Activated naive CD4-positive, alpha-beta T cell treated with anti-CD3 and anti-CD28 coated beads for 36 hours (primary cell): ENCODE measurements at places on chromosomes 7 and 10. TPM values are rescaled to one million over a fixed set of nuclear protein-coding genes. Genes with fewer than 3 reads are reported as not detected.

DNA sequence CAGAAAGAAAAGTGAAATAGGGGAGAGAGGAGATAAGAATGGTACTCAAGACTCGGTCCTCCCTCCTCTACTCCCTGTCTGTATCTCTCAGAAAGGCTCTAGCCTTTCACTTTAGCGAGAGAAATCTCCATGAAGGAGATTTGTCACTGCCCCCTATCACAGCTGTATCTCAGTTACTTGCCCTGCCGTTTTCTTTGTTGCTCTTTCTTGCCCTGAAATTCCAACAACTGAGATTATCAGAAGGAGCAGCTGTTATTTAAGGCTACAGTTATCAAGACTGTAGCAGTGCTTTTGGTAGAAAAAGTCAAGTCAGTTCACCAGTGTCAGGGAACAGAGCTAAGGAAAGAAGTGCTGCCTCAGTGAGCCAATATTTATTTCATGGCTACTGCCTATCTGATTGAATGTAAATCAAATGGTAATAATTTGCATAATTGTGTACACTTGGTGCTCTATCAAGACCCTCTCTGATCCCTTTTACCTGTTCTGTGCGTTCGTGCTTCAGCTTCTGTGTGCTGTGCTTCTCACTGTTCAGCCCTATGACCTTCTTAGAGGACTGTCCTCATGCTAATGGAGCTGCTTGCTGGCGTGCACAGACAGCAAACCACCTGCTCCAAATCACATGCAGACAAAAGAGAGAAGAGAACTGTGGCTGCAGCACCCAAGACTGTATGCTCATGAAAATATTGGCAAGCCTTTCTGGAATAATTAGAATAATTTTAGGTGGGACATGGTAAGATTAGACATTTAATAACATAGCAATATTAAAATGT lies 180.2 kb upstream of the FAM3C start:
- no peak for DNase-seq

CCDC6 gene
- 43.1 TPM for total RNA-seq

GRCh38 chr7:18498341-18498740 lies 2.8 kb downstream of the HDAC9 start:
- no peak for DNase-seq

CDC14C gene
- total RNA-seq: not detected

DNA sequence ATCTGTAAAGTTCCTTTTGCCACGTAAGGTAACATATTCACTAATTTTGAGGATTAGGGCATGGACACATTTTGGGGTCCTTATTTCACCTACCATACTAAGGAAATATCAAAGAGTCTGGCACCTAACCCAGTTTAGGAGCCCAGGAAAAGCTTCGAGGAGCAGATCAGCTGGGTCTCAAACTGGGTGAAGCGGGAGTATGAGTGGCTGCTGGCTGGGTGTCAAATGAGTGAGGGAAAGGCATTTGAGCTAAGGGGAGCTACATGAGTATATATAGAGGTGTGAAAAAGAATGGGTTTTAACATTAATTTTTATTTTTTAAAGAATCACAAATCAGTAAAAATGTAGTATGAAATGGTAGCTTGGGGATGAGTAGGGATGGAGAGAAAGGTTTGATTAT lies 71.3 kb downstream of the MCU start:
- no peak for DNase-seq

- DNase-seq: no peak
Measured at GRCh38 chr7:35518767-35519166, 176.2 kb downstream of the HERPUD2 start.

- peak; percentile 96 for DNase-seq
Measured at GRCh38 chr7:38178004-38178694, at the start of gene STARD3NL. Gene STARD3NL, plus strand, starts transcription at chr7:38178245. Its CDS starts 29,260 bp downstream, at chr7:38207505.

DNA sequence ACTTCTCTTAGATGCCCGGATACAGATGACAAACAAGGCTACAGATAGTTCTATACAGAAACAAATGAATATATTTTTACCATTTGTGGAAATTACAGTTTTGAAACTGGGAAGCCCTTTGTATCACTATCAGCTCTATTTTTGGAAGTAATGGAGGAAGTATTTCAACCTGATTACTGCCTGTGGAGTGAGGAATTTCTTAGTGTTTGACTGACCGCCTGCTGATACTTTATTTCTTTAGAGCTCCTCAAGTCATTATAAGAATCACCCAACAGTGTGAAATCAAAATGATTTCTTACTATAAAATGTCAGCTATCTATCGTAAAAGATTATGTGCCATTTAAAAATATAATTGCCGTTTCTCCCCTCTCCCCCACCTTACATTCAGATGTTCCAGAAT lies 290.9 kb downstream of the SDK1 start:
- no peak for DNase-seq

FAM180A gene
- total RNA-seq: not detected
